ENCODE measurements at places on chromosomes 12 and 14.

DNA sequence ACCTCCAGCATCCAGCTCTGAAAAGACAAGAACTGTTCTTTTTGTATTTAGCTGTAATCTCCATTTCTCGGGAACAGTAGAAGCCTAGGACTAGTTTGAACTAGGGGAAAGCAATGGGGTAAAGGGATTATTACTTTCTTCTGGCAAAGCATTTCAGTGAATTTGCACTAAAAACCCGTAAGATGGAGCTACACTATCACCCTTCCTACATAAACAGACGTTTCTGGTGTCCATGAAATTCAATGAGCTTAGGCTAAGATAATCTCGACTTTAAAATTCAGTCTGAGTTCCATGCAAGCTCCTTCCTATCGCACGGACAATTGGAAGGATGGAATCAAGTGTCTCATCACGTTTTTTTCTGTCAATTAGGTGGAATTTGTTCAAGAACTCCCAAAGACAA is 24.0 kb downstream of the ACSM4 start:
- DNase-seq = no peak

DNA sequence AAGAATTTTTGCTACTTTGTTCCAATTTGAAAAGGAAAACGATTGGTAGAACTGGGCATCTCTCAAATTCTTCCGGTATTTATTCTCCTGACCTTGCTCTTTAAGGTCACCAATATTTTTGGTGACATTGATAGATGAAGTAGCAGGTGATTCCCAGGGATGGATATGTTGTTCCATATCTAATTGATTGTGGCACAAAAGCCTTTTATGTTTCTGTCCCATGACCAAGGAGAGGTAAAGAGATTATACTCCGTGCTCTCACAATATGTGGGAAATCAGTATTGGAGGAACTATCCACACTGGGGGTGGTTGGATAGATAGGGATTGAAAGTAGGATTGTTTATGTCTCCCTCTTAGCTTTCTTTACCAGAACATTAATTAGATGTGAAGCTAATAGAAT is 61.7 kb upstream of the LRIG3 start:
- DNase-seq = no peak

DNA sequence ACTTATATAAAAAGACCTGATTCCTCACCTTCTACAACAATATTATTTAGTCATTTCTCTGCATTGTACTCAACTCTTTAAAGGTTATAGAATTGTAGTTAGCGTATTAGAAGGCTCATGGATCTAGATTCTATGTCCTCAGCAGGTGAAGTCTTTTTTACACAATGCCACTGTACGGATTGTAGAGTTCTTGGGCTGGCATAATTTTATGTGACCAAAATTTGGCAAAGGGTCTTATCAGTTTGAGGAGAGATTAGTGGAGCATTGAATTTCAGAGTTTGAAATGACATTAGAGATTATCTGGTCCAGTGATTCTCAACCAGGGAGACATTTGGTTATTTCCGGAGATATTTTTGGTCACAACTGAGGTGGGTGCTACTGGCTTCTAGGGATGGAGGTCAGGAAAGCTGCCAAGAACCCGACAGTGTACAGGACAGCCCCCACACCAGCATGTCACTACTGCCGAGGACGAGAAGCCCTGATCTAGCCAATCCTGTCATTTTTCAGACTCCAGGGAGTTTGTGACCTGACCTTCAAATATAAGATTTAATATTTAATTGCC is 63.9 kb downstream of the BICD1 start:
- no peak for DNase-seq

DNA sequence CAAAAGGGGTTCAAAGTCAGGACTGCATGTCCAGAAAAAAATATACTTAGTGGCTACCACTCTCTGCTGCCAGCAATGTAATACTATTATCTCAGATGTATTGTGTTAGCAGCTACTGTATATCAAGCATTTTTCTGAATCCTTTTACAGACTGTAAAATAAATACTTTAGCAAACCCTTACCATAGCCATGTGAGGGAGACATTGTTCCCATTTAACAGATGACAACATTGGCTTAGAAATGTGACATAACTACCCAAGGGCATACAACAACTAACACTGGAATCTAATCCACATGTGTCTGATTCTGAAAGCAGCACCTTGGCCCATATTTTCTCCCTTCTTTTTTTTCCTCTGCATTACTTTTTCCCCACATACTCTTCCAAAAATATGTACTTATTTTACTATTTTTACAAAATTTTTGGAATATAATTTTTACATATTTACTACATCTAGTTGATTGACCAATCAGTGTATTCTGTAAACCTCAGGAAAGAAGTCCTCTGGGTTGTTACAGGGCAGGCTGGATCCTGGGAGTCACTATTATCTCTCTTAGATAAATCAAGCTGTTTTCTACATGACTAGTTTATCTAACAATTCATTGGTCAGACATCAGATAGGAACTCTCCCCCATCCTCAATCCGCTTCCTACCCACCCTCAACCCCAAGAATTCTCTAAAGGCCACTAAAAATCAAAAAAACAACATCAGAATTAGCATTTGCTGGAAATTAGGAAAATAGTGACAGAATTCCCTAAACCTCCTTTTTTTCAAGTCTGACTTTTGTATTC is 154.1 kb downstream of the BTG1 start:
- no peak for DNase-seq
